ENCODE measurements at places on chromosomes 7 and 10.

DNA sequence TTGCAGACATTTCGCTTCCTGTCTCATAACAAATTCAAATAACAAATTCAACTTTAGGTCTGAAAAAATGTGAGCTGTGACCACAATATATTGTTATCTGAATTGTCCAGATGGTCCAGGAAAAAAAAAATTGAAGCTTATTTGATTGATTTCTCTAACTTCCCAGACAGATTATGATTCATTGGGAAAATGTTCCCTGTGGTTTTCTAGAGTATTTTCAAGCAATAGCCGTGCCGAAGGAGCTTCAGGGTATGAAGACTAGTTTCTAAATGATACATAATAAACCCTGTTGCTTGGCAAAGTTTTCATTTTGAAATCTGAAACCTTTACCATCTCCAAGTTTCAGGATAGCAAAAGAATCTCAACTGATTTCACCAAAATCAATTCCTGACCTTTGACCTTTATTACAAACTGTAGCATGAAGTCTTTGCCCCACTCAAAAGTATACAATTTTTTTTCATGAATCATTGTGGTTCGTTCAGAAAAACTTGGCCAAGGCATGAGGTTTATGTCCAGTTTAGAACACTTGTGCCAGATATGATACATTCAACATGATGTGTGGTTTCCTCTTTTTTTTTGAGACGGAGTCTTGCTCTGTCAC is 109.9 kb downstream of the JCAD start:
- no peak for DNase-seq

DNA sequence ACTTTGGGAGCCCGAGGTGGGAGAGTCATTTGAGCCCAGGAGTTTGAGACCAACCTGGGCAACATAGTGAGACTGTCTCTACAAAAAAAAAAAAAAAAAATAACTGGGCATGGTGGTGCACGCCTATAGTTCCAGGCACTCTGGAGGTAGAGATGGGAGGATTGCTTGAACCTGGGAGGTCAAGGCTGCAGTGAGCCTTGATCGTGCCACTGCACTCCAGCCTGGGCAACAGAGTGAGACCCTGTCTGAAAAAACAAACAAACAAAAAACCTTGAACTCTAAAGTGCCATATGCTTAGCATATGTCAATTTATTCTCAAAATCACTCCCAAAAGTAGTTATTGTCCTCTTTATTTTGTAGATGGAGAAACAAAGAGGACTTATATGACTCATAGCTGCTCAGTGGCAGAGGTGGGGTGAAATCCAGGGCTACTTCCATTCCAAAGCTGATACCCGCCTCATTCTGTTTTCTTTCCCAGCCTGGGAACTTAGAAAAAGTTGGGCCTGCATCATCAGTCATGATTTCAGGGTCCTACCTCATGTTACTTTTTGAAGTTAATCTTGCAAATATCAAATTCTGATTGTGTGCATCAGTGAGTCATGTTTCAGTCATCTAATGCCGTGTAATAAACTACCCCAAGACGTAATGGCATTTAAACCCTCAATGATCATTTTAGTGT is 13.3 kb downstream of the DHTKD1 start:
- DNase-seq: no peak

DNA sequence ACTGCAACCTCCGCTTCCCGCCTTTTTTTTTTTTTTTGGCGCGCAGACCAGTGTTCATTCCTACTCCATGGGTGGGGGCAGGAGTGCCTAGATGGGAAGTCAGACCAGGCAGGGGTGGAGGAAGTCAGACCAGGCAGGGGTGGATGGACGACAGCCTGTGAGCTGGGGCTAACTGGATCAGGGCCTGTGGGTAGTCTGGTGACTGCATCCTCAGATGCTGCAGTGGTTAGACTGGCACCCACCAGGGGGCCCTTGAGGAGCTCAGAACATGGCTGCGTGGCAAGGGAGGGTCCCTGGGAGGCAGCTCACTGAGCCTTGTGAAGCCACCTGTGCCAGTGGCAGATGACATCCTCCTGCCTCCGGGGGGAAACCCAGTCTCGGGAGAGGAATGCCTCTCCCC is 35.1 kb downstream of the RCC1L start:
- no peak for DNase-seq

GRCh38 chr10:125146791-125147579 is 13.4 kb downstream of the CTBP2 start:
- no peak for DNase-seq

DNA sequence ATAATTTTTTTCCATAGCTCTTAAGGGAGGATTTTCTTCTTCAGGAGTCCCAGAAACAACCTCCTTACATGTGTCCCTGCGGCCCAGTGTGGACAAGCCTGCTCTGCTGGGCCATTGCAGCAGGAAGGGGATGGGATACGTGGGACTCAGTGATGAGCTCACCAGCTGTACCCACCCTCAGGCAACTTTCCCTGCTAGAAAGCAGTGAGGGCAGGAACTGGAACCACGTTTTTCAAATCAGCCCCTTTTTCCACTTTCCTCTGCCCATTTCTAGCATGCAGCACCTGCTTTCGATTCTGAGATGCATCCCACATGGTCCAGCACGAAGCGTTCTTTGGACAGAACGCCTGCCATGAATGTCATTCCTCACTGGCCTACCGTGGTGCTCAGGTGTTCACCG is 232.7 kb downstream of the KLF6 start:
- DNase-seq: no peak

DNA sequence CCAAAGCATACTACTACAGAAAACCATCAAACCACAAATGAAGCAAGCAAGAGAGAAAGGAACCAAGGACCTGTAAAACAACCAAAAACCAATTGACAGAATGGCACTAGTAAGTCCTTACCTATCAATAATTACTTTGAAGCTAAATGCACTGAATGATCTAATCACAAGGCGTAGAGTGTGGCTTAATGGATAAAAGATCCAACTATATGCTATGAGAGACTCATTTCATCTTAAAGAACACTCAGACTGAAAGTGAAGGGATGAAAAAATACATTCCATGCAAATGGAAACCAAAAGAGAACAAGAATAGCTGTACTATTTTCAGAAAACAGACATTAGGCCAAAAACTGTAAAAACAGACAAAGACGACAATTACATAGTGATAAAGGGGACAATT is 70.7 kb downstream of the CRPPA start:
- no peak for DNase-seq

- DNase-seq: no peak
Measured at GRCh38 chr7:84714765-84715164, 472.1 kb downstream of the SEMA3D start.

DNA sequence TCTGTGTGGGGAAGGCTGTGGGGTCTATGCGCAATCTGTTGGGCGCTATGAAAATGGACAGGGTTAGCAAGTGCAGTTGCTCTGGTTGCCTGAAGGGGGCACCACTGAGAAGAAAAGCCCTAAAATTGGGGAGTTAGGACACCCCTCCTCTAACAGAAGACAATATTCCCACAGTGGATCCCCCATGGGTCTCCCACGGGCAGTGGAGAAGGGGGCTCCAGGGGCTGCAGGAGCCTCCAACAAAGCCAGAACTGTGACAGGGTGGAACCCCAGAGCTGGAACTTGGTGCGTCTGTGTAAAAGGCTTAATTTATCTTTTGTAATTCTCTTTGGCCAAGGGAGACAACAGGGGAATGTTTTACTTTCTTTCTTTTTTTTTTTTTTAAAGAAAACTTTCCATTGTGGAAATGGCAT is 12.5 kb upstream of the COL13A1 start:
- no peak for DNase-seq

- DNase-seq: no peak
Measured at GRCh38 chr7:124051681-124052377, 19.0 kb upstream of the TMEM229A start.

- no peak for DNase-seq
Measured at GRCh38 chr10:63770523-63770922, 249.3 kb downstream of the REEP3 start.

- peak; percentile 5 for DNase-seq
Measured at GRCh38 chr7:30914596-30914995, 2.9 kb downstream of the AQP1 start.

DNA sequence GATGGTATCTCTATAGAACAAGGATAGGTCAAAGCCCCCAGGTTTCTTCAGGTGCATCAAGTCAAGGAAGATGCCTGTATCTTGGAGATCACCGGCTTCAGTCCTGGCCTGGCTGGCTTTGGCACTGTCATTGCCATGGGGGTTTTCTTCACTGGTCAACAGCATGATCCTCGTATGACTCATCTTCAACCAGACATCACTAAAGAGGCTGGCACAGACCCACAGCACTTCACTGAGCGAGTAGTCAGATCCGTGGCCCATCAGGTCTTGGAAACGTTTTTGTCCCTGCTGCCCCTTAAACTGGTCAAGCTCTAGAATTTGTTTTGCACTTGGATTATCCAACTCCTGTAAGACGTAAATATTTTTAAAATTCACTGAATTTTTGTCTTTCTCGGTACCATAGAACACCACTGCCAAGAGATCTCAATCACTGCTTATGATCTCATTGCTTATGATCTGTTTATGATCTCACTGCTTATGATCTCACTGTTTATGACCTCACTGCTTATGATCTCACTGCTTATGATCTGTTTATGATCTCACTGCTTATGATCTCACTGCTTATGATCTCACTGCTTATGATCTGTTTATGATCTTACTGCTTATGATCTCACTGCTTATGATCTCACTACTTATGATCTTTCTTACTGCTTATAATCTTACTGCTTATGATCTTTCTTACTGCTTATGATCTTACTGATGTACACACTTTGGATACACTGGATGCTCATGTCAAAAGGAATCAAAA is 135.2 kb downstream of the CYP26A1 start:
- DNase-seq: no peak

GRCh38 chr10:103605359-103606096 is 112.0 kb downstream of the NEURL1 start:
- DNase-seq: peak; percentile 61

DNA sequence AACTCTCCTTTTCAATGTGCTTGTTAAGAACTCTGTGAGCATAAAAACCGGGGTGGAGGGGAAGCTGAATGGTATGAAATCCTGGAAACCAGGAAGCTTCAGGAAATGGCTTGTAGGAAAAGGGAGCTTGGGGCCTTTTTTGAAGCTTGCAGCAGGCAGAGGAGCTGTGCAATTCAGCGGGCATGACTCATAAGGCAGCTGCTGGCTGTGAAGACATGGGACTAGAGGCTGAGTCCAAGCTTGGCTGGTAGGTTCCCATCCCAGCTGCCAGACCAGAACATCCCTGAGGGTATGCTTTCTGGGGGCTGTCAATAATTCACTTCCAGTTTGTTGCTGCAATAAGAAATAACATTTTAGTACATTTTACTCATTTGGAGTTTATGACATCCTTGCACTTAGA is 36.8 kb upstream of the CDC14C start:
- no peak for DNase-seq

DNA sequence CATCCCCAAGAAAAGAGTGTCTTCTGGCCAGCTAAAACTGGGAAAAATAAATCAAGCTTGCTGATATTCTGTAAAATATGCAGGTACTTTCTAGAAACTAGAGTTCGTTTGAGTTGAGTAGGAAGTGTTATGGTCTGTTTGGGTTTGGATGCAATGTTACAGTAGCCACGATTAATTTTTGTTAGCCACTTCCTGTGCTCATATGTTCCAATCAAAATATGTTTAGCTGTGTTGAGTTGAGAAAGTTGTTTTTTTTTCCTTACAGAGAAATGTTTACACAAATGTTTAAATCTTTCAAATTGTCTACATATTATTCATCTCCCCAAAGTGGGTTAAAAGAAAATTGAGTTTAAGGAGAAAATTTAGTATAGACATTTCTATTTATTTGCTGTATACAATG is 11.3 kb upstream of the LAMB1 start:
- no peak for DNase-seq

- DNase-seq: no peak
Measured at GRCh38 chr10:43353495-43354329, 17.7 kb upstream of the FXYD4 start.

DNA sequence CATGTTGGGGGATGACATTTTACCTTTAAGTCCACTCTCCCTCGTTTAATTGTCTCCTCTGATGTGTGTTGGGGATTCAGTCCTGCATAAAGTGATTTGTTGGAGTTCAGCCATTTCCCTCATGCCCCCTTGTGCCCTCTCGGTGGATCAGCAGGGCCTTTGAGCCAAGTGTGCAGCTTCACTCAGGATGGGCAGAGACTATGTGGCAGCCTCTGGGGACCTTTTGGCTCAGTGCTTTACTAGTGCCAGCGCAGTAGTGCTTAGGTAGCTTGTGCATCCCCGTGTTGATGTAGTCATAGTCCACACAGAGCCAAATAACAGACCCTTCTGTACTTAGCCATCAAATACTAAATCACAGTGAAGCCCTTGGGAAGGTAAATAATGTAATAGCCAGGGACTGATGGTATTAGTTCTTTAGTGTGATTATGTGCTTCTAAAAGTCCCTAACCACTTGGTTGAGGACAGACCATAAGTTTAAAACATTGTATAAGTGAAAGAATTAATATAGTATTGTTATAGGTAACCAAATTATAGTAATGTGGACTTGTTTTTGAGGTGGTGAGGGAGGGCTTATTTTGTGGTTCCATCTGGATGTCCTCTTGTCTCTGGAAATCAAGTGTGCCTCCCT is 11.4 kb downstream of the BUB3 start:
- no peak for DNase-seq

Measured in activated CD4-positive, alpha-beta T cell treated with anti-CD3 and anti-CD28 coated beads, Interleukin-2, amount 50 U/mL, for 48 hours (primary cell).